ENCODE measurements at places on chromosomes 1 and 21.

GRCh38 chr1:118890851-118891384 lies 97.2 kb downstream of the TBX15 start:
- DNase-seq = no peak

DNA sequence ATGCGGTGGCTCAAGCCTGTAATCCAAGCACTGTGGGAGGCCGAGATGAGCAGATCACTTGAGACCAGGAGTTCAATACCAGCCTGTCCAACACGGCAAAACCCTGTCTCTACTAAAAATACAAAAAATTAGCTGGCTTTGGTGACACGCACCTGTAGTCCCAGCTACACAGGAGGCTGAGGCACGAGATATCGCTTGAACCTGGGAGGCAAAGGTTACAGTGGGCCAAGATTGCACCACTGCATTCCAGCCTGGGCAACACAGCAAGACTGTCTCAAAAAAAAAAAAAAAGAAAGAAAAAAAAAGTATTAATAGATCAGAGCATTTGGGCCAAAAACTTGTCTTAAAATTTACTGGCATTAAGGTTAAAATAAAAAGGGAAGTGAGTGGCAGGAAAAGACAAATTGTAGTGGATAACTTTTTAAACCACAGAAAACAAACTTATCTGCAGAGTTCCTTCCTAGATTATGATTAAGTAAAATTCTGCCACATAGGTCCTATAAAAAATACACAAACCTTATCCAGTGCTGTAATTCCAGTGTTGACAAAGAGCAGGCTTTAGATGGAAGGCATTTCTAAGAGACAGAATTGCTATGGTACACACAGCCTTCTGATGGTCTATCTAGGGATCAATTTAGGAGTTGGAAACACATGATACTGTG lies 53.3 kb downstream of the EIF4G3 start:
- DNase-seq = no peak

- DNase-seq = no peak
These were observed 231.8 kb upstream of the IRF2BP2 start for GRCh38 chr1:234841710-234842231.

- no peak for DNase-seq
These were observed 17.1 kb upstream of the APOBEC4 start for GRCh38 chr1:183670169-183670568.

GRCh38 chr1:25821112-25821476 lies 1.3 kb downstream of the MTFR1L start:
- no peak for DNase-seq

GRCh38 chr1:162725301-162725837 lies 65.1 kb upstream of the HSD17B7 start:
- DNase-seq = no peak

- peak; percentile 85 for DNase-seq
These were observed 11.8 kb upstream of the RAB3B start for GRCh38 chr1:52002038-52002917.

- DNase-seq = no peak
These were observed 185.6 kb upstream of the CAMK1G start for GRCh38 chr1:209397910-209398309.

GRCh38 chr1:237814319-237814924 lies 76.3 kb downstream of the ZP4 start:
- DNase-seq = peak; percentile 13

- DNase-seq = no peak
These were observed 8.1 kb upstream of the F5 start for GRCh38 chr1:169594391-169594790.

DNA sequence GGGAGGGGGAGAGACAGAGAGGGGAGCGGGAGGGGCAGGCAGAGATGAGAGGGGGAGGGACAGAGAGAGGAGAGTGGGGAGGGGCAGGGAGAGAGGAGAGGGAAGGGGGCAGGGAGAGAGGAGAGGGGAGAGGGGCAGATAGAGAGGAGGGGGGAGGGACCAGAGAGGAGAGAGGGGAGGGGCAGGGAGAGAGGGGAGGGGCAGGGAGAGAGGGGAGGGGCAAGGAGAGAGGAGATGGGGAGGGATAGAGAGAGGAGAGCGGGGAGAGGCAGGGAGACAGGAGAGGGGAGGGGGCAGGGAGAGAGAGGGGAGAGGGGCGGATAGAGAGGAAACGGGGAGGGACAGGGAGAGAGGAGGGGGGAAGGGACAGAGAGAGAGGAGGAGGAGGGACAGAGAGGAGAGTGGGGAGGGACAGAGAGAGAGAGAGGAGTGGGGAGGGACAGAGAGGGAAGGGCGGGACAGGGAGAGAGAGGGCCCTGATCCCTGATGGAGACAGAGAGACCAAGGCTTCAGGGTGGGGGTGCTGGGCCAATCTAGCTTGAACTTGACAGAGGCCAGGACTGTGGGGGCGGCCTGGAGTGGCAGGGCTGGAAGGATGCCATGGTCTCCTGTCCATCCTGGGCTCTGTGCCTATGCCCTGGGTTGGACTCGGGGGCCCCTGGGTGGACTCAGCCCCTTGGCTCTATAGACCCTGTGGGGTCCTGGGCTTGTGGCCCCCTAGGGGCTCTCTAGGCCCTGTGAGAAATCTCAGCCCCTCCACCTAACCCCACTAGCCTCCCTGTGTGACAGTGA lies 43.6 kb downstream of the DMRTB1 start:
- peak; percentile 31 for DNase-seq

DNA sequence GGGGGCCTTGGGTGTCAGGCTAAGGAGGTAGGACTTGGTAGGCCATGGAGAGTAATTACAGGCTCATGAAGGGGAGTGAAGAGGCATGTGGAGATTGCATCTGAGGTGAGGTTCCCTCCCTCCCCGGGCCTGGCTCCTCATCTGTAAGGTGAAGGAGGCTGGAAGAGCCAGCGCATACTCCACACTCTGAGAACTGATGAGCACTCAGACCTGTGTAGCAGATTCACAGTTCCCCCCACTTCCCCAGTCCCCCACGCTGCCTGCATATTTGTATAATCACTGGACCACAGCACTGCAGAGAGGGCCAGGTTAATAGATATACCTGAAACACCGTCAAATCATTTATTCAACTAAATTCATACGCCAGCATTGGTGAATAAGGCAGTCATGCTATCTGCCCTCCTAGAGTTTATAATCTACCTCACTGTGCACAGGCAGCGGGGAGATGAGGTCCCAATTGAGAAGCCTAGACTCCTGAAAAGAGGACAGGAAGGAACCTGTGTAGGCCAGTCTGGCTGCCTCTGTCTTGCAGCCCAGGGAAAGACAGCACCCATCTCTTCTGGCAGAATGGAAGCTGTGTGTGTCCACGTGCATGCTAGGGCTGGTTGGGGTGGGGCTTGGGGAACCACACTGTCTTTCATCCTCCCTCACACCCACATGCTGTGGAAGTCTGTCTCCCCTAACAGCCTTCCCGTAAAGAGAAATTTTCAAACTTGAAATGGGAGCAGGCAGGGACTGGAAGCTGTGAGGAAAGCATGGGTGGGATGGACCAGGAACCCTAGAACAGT lies 110.6 kb upstream of the ATP1A1 start:
- no peak for DNase-seq

- DNase-seq = no peak
These were observed 73.8 kb downstream of the POU2F1 start for GRCh38 chr1:167294528-167294927.

GRCh38 chr1:201675143-201675542 lies 136.2 kb downstream of the NAV1 start:
- no peak for DNase-seq

GRCh38 chr1:232555494-232556210 lies 74.3 kb downstream of the SIPA1L2 start:
- DNase-seq = no peak

DNA sequence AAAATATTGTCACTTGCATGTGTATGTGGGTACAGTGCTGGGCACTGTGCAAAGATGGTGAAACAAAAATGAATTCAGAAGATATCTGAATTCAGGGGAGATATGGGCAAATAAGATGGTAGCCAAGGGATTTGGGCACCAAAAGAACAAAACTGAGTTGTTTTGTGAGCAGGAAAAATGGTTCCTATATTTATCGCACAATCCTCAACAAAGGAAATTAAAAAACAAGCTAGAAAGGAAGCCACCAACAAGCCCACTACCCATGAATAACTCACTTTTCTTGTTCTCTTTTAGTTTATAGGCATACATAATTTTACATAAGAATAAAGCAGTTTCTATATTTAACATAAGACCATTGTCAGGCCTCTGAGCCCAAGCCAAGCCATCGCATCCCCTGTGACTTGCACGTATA lies 40.7 kb upstream of the VASH2 start:
- no peak for DNase-seq

- no peak for DNase-seq
These were observed 15.9 kb downstream of the PCSK9 start for GRCh38 chr1:55055084-55055882.

DNA sequence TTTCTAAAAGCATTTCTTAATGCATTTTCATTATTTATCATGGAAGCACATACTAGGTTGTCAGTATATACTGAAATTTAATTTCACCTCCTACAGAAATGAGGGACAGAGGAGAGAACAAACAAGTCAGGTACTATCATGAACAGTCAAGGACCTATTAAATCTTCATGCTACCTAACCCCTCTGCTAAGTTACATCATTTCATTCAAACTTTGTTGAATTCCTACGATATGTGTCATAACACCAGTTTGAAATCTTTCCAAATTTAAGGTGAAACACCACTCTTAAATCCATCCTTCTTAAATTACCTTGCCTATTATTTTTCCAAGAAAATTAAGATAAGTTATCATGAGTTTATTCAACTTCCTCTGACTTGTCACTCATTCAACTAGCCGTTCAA lies 78.9 kb downstream of the DENND1B start:
- peak; percentile 17 for DNase-seq

DNA sequence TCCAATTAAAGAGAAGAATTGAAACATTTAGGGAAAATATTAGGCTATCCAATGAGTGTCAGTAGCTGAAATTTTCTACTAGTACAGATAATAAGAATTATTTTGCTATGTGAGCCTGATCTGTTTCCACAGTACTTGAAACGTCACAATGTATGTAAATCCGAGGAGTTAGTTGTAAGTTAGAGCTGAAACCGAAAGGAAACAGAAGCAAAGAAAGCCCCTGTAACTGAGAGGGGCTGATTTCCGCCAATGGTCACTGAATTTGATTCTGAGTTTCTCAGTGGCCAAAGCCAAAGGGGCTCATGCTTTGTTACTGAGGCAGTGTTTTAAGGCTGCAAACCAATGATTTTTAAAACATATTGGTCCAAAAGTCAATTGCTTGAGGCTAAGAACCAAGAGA lies 168.3 kb upstream of the DUSP10 start:
- no peak for DNase-seq

DNA sequence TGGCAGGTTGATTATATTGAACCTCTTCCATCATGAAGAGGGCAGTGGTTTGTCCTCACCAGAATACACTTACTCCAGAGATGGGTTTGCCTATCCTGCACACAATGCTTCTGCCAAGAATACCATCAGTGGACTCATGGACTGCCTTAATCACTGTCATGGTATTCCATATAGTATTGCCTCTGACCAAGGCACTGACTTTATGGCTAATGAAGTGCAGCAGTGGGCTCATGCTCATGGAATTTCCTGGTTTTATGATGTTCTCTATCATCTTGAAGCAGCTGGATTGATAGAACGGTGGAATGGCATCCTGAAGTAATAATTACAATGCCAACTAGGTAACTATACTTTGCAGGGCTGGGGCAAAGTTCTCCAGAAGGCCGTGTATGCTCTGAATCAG lies 16.6 kb upstream of the GBP6 start:
- DNase-seq = no peak

DNA sequence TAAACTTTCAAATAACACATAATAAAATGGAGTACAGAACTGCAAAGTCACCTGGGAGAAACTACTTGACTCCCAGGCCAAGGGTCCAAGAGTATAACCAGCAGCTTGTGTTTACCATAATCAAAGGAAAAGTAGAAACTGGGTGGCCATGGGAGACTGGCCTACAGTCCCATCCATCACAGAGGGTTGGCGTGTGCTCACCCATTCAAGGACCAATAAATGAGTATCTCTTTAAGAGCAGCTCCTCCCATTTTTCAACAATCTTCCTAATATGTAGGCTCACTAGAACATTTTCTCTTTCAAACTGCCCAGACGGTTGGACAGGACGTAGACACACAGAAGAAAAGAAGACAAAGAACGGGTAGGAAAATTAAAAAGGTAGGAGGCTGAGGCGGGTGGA lies at the start of gene FMO3:
FMO3 (plus strand) TSS at position 302 of the 400 bp plus-strand sequence. CDS start 1,754 bp downstream, outside the sequence.
- DNase-seq = no peak

- DNase-seq = no peak
These were observed 172.7 kb downstream of the TGFBR3 start for GRCh38 chr1:91712981-91713841.

- DNase-seq = no peak
These were observed 88.5 kb downstream of the UBE2U start for GRCh38 chr1:64291931-64292330.

DNA sequence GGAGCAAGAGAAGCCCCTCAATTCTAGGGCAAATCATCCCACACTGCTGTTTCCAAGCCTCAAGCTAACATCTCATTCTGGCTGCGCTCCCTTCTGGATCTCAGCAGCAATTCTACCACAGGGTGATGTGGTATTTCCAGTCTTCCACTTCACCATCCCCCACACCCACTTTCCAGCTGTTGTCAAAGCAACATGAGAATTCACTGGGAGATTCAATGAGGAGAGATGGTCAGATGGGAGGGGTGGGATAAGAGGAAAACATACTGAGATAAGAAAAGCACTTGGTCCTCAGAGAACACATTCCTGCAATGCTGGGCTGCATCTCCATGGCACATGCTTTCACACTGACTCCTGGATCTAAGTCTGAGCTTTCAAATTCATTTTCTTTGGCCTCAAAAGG lies 47.3 kb upstream of the LRRC52 start:
- no peak for DNase-seq

DNA sequence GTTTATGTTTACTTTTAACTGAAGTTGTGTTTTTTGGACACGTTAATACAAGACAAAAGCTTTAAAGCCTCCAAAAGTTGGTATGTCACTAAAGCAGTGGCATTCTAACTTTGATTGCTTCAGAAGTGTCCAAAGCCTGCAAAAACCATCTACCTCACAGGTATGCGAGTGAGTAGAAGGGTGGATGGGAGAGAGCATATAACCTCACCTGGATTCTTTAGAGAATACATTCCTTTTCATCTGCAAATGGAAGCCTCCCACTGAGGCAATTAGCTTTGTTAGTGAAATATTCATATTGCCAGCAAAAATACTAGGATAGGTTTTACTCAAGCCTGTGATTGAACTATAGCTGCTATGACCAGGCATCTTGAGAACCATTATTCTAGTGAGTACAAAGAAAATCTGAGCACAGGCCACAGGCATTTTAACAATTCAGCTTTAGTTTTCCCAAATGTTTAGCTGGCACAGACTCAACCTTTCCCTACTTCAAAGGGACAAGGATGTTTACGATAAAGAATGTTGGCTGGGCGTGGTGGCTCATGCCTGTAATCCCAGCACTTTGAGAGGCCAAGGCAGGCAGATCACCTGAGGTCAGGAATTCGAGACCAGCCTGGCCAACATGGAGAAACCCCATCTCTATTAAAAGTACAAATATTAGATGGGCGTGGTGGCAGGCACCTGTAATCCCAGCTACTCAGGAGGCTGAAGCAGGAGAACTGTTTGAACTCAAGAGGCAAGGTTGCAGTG lies 39.7 kb downstream of the MAP3K21 start:
- DNase-seq = peak; percentile 44

- no peak for DNase-seq
These were observed 28.4 kb downstream of the TMCO4 start for GRCh38 chr1:19771350-19771749.

Data from urothelium cell line (cell line).